ENCODE measurements at places on chromosomes 3 and 15.

DNA sequence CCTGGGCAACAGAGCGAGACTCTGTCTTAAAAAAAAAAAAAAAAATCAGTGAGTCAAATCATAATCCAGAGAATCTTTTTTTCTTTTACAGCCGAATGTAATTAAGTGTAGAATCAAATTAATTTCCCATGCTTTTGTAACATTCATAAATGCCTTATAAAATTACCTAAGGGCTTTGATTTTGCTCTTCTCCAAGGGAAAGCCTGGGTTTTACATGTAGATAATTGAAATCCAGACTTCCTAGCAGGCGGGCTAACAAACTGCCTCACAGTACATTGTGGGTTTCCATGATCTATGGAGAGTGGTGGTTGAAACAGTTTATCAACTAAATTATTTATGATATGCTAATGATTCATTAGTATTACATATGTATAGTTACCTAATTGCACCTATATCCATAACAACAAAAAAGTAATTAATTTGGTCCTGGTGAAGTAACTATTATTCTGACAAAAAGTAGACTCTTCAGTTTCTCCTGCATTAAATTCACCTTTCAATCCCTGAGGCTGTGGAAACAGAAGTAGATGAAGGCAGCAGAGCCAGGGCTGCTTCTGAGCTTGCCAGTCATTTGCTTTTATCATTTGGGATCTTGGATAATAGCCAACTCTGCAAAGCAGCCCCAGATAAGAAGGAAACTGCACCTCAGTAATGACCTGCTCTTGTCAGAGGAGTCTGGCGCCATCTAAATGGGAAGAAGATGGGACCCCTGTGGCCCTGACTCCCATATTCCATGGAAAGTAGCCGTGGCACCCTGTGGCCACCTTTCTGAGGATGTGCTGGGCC lies 9.5 kb downstream of the CCR9 start:
- no peak for DNase-seq

DNA sequence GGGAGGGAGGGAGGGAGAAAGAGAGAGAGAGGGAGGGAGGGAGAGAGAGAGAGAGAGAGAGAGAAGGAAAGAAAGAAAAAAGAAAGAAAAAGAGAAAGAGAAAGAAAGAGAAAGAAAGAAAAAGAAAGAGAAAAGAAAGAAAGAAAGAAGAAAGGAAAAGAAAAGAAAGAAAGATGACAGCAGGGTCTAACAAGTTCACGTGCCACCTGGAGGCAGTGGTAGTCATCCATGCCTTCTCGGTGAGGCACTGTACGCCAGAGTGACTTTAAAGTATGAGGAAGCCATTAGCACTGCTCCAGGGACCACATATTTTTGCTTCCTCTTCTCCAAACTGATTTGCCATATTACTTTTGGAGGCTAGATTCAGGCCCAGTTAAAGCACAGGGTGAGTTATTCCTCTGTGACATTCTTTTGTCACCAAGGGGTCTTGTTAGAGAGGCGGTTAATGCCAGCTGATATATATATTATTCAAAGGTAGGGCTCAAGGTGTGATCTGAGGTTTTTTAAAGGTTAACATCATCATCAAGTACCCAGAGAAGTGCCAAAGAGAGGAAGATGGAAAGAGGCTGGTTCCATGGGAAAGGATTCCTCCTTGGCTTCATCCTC lies at the start of gene HTR3D:
Gene HTR3D (plus strand): TSS at position 556 of the 606 bp plus-strand sequence. CDS start 0 bp downstream, at position 556.
- no peak for DNase-seq

- no peak for DNase-seq
These were observed 2.4 kb downstream of the TNNC1 start for GRCh38 chr3:52451237-52452083.

GRCh38 chr3:51874889-51875288 lies 512 bp downstream of the IQCF5 start:
- no peak for DNase-seq

- DNase-seq = no peak
These were observed 95.2 kb downstream of the CHSY1 start for GRCh38 chr15:101156509-101157159.

DNA sequence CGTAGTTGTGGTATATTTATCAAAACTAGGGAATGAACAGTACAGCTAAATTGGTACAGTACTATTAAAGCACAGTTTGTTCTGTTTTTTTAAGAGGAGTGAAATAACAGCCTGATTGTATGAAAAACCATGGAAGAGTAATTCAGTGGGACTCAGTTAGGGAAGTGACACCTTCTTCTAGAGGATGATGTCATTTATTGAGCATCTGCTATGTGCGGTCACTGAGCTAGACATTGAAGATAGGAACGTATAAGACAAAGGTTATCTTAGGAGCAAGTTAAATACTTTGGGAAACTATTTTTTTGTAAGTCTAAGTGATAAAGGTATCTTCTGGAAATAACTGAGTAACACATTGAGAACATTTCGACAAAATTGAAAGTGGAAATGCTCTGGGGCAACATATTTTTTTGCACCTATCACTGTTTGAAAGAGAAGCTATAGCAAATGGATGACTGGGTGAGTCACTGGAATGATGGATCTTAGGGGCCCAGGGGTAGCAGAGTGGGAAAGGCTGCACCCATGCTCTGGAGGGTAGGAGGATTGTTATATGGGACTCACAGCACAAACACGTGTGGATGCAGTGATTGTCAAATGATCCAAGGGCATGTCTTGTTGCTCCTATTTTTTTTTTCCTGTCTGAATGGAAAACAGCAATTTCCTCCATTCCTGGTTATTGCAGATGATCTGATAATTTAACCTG lies 43.0 kb downstream of the OXNAD1 start:
- DNase-seq = no peak

DNA sequence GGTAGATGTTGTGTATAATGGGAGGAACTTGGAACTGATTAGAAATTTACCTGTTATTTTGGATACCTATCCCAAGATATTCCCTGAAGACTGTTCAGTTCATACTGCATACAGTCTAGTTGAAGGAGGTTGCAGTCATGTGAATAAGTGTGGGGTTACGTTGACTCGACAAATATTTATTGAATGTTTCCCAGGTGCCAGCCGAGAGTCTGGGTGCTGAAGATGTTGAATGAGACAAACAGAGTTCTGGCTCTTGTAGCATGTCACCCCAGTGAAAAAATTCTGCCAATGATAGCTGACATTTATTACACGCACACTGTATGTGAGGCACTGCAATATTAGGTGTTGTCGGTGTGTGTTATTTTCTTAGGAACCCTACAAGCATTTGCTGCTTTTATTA lies 176.0 kb downstream of the KCNMB2 start:
- DNase-seq = no peak

DNA sequence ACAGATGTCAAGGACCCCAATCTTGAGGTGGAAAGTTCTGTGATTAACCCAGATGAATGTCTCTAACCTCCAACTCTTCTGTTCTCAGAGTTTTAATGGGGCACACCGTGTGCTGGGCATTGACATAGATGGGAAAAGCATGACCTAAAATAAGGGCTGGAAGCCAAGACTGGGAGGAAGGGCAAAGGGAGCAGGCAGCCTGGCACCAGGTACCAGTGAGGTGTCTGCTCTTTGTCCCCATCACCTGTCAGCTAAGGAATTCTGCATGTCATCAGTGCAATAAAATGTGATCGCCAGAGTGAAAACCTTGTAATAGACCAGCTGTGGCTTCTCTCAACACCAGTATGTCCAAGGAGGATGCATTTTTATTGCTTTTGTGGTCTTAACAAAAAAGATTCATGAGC lies 143.5 kb upstream of the TPM1 start:
- no peak for DNase-seq

DNA sequence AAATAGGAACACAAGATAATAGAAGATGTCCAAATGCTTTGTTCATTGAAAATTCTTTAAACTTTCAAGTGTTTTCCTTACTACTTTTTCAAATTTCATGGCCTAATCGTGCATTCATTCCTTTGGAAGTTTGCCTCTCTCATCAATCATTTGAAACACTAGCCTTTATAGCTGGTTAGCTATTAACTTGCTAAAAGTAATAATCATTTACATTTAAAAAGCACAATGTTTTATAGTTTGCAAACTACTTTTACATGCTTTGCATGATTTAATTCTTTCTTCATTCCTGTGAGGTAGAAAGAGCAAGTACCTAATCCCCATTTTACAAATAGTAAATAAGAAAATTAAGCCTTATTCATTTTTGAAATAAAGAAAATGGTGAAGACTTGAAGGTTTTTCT lies 137.4 kb upstream of the SLC7A14 start:
- no peak for DNase-seq

DNA sequence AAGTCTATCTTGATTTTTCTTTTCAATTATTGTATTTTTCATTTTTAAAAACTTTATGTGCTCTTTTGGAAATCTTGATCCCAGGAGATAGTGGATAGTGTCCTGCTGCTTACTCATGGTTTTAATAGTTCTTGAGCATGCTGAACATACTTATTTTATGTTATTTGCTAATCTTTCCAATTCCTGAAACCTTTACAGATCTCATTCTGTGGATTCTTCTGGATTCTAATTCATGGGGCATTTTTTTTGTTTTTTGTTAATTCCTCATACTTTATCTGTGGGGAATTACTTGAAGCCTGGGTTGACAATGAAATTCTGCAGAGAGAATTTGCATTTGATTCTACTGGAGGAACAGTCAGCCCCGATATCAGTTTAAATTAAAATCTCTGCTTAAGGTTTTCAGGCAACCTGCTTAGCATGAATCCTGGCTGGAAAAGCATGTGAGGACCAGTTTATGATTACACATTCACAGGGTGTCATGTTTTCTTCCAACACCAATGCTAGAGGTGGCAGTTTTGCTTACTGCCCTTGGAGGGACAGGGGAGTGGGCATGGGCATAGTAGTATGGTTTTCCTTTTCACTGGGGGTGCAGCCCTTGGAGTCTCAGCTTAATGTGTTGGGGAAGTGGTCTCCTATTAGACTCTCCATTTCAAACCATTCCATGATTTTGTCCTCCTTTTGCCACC lies 46.0 kb downstream of the MLH1 start:
- DNase-seq = no peak

- no peak for DNase-seq
These were observed 400.7 kb upstream of the TPM1 start for GRCh38 chr15:62641825-62642224.

- DNase-seq = no peak
These were observed 104.3 kb downstream of the CMSS1 start for GRCh38 chr3:99921986-99922385.

DNA sequence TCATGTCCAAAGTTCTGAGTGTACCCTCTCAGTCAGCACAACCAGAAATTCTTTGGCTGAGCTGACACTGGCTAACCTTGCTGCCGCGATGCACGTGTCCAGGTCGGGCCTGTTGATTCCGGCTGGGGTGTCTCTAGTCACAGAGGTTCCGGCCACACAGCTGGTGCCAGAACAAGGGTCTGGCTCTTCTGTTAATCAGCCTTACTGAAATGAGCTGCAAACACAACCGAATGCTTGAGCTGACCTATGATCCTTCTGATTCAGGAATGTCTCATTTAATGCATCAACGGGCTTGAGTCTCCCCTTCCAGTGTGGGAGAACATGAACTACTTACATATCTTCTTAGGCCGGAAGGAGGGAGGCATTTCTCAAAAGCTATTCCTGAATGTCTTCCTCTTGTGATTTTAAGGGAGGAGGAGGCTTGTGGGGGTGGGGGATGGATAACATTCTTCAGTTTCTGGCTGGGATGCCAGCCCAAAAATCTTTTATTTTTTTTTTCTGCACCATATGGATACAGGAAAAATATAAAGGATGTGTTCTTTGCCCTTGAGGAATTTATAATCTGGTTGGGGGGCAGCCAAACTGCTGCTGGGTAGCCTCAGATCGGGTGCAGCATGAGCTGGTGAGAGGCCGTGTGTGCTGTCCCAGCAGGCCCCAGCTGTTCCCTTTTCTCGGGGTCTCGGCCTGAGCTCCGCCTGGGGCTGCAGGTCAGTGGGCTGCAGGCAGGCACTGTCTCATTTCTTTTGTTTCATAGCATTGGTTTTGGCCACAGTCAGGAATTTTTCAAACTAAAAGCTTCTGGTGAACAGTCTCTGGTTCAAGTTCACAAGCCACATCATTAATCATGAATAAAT lies 319.1 kb upstream of the TBL1XR1 start:
- no peak for DNase-seq

DNA sequence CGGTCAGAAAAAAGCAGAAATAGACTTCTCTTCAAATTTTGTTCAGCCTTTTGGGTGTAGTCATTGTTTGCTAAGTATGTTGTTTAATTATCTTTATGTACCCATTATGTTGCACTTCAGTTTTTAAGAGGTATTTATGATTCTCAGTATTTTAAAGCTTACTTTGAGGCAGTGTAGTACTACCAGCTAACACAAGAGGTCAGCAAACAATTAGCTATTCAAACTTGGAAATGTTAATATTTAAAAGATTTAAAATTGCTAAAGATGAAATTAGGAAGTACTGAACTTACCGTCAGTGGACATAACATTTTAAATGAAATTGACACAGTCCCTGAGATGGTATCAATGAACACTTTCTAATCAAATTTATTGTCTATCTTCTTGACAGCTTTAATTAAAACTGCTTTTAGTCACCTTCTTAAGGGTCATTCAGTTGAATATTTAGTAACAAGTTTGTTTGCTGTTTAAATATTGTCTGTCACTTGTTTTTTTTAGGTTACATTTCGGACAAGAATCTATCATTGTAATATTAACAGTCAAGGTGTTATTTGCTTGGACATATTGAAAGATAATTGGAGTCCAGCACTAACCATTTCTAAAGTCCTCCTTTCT lies 28.1 kb downstream of the NKIRAS1 start:
- no peak for DNase-seq

GRCh38 chr15:40454904-40455391 lies 14.2 kb downstream of the BAHD1 start:
- DNase-seq = no peak

DNA sequence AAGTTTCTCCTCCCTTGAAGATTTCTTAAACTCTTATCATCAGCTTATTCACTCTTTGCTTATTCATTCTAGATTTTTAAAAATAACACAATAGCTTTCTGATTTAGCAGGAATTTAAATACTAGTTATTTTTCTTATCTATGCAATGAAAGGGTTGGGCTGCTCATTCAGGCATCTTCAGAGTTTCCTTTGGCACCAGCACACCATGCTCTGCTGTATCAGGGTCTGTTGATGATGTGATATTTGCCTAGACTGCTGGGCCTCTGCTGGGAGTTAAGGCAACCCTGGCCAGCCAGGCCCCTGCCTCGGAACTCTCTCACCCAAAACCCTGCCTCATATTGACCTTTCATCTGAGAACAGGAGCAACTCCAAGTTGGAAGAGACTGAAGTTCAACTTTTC lies 35.0 kb downstream of the DRD3 start:
- DNase-seq = no peak

DNA sequence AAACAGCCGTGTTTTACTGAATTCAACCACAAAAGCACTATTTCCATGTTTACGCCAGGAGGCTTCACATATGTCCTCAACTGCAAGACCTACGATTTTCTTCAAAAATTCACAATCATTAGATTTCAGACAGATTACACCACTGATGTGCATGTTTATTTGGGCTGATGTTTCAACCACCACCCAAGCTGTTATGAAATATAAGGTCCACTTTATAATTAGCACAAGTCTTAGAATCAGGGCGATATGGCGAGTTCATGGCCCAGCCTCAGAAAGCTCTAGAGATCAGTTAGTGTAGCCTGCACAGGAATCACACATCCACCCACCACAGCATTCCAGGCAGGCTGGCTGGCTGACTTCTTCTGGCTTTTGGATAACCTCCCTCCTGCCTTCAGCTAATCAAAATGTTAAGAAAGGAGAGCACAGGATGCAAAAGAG lies 15.4 kb downstream of the SH3BP5 start:
- no peak for DNase-seq

GRCh38 chr15:67409175-67409574 lies 111.8 kb upstream of the C15orf61 start:
- no peak for DNase-seq

GRCh38 chr3:107411779-107412178 lies 34.5 kb downstream of the CCDC54 start:
- no peak for DNase-seq

GRCh38 chr3:136385457-136385856 lies 135.3 kb downstream of the PCCB start:
- no peak for DNase-seq
